Frontal cortex (tissue), 4 donors: ENCODE measurements at places on chromosomes 4 and X.

GRCh38 chrX:121322159-121322558 lies 274.7 kb downstream of the GLUD2 start:
- DNase-seq = no peak

GRCh38 chr4:122842984-122843531 lies 16.4 kb downstream of the FGF2 start:
- DNase-seq = no peak

- DNase-seq = no peak
These were observed 452.0 kb downstream of the GBA3 start for GRCh38 chr4:23144707-23145106.

DNA sequence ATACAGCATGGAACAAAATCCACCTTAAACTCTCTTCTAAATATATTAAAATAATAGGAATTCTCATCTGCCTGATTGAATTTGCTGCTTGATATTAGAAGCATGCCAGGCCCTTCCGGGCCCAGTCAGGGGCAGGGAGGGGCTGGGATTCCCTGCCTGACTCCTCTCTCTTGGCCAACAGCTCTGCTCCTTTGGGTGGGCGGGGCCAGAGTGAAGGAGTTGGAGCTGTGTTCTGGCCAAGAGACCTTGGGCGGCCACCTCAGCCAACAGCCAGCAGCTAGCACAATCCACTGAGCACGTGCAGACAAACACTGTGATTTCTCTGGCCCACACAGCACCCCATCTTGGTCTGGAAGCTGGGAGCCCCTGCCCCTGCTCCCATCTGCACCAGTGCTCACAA lies 140.3 kb downstream of the PJA1 start:
- DNase-seq = no peak

- DNase-seq = no peak
These were observed 56.8 kb downstream of the SEPSECS start for GRCh38 chr4:25103418-25103817.

DNA sequence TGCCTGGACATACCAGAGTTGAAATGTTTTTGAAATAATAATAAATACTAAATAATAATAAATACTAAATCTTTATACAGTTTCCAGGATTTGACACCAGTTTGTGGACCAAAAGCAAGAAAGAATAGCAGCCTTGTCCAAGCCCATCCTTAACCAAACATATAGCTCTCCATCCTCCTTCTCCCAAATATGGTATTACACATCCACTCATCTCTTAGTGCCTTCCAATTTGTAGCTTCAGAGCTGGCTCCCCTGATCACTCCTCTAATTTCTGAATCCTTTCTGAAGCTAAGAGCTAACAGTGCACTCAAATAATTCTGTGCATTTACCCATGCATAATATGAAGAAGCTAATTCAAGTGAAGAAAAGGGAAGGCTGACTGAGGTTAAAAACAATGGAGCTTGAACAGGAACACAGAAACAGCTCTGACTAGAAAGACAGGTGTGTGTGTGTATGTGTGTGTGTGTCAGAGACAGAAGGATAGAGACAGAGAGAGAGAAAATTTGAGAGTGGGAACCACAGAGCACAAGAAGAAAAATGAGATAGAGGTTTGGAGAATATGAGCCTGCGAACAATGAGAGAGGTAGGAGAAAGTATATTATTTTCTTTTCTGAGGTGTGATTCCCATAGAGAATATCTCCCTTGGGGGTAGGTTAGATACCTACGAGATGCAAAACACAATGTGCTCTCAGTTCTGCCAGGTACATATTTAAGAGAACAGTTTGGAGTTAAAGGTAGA lies 123.5 kb downstream of the CAMK2D start:
- no peak for DNase-seq

GRCh38 chr4:43244688-43245382 lies 352.3 kb downstream of the GRXCR1 start:
- no peak for DNase-seq

- no peak for DNase-seq
These were observed 598.2 kb upstream of the NDST4 start for GRCh38 chr4:115711575-115711974.

DNA sequence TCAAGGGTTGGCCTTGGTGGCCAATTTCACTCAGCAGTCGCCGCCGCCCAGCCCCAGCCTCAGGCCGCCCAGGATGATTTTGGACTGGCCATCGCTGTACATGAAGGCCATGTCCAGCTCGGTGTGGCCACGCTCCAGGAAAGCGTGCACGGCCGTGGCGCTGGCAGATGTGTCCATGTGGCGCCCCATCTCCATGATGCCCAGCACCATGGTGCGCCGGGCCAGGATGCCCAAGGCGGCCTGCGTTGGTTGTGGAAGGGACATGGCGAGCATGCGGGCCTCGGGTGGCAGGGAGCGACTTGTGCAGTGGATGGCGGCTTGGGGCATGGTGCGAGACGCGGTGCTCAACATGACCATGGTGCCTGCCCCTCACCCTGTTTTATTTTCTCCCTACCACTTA lies 55.4 kb downstream of the ZCCHC12 start:
- DNase-seq = no peak

DNA sequence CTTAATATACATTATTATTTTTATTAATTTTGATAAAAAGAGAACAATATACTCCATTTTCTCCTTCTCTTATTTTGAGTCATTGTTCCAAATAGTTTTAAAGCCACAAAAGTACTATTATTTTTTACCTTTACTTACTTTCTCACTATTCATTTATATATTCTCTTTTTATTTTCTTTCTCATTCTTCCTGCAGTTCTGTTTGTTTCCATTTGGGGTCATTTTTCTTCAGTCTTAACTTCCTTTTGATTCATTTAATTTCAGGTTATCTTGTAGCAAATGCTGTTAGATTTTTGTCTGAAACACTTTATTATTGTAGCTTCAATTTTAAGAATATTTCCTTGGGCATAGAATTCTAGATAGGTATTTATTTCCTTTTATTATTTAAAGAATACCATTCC lies 438.6 kb upstream of the EPHA5 start:
- DNase-seq = no peak

DNA sequence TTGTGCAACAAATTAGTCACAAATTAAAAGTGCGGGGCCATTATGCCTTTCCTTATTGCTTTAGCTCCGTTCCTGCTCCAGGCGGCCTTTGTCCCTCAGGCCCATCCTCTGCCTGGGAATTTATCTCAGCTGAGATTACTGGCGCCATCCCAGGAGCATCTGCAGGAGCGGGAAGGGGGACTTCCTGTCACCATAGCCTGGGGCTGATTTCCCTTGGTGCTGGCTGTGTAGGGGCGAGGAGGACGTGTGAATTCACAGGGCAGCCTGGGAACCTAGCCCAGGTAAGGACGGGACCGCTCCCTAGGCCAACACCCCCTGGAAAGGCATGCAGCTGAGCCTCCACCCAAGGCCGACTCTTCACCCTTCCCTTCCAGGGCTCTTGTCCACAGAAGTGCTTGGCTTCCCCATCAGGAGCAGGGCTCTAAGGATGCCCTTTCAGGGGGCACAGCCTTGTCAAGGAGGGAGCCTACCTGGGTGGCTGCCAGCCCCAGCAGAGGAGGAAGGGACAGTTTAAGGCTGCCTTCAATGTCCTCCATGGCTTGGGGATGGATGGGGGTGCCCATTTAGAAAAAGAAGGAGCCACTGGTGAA lies 72.6 kb upstream of the NKX1-1 start:
- no peak for DNase-seq

DNA sequence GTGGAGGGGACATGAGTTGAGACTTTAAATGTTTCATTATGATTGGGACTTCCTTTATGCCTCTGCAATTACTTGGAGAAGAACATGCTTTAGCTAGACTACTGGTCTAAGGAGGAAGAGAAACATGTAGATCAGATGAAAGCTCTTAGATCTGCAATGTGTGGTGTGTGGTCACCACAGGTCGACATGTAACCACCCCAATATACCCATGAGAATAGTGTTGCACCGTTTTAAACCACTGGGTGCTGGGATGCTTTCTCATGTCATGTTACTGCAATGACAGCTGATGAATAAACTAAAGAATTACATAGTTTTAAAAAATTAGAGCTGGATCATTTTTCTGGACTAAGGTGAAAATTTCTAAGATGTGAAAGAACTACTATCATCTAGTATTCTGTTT lies 1039.7 kb downstream of the RAPGEF2 start:
- no peak for DNase-seq

DNA sequence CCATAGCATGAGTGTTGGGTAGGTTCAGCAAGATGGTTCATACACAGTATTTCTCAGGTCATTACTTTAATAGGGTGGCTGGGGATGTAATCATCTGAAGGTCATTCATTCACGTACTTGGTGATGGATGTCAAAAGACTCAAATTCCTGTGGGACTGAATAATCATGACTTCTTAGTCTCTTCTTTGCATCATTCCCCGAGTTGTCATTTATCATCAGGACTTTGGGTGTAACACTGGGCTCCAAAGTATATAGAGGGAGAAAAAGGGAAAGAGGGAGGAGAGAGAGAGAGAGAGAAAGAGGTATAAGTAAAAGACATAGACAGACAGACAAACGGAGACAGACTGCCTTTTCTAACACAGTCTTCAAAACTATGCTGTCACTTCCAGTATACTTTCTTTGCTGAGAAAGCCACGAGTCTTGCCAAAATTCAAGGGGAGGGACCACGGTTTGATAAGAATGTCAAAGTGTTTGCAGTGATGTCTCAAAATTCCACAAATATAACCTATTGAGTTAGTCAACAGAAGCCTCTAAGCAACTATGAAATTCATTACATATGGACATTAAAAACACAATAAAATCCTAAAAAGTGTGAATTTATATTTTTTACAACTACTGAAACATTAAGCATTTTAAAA lies 55.9 kb downstream of the UGT2A3 start:
- no peak for DNase-seq

- no peak for DNase-seq
These were observed 14.2 kb downstream of the IGFBP7 start for GRCh38 chr4:57095956-57096355.

DNA sequence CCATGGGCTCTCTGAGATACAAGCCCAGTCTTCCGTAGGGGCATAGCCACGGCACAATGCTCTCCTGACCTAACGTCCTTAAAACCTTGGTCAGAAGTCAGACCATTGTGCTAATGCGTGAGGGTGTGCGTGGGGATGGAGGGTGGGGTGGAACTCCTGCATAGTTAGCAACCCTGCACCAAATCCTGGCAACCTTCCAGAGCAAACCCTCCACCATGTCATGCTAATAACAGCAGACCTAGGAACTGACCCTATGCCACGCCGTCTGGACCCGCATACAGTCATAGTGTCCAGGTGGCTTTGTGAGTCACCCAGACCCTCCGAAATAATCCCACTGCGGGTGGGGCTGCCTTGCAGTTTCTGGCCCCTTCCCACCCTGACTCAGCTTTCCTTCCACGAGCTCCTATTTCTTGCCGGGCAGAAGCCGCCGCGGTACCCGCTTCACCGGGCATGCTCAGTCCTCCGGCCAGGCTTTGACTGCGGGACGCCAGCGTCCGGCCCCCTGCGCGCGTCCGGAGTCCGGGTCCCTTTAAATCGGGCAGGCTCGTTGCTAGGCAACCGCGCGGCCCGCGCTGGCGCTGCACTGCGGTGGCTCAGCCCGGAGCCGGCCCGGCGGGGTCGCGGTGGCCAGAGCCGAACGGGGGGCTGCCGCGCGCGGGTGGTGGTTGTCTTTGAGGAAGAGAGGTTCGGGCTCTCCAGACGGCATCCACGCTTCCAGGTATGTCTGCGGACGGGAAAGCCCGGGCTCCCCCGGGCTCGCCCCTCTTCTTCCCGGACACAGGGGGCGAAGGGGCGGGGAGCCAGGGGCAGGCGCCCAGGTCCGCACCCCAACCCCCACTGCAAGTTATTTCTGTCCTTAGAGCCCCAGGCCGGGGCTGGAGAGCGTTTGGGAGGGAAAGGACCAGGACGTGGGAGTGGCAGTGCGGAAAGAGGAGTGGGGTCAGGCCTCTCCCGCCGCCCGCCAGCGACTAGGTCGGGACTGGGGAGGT lies at the start of gene CCDC160:
Gene CCDC160, plus strand, starts transcription at position 557 of the 989 bp plus-strand sequence. CDS start 7,619 bp downstream, outside the sequence.
- DNase-seq = peak; percentile 58

DNA sequence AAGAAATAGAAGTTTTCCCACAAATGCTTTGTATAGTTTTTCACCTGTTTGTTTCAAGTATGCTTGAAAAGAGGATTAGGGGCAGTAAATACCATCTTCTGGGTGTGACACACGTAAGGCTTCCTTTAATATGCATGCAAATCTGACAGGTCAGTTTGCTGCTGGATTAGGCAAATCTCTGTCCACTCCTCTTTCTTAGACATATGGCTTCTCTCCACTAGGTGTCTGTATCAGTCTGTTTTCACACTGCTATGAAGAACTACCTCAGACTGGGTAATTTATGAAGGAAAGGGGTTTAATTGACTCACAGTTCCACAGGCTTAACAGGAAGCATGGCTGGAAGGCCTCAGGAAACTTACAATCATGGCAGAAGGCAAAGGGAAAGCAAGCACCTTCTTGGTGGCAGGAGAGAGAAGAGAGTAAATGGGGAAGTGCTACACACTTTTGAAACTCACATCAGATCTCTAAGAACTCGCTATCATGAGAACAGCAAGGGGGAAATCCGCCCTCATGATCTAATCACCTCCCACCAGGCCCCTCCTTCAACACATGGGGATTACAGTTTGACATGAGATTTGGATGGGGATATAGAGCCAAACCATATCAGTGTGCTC lies 66.9 kb downstream of the TAB3 start:
- no peak for DNase-seq

- no peak for DNase-seq
These were observed 5.4 kb upstream of the KIAA0232 start for GRCh38 chr4:6776920-6777635.
